ENCODE measurements at places on chromosomes 11 and 22.

DNA sequence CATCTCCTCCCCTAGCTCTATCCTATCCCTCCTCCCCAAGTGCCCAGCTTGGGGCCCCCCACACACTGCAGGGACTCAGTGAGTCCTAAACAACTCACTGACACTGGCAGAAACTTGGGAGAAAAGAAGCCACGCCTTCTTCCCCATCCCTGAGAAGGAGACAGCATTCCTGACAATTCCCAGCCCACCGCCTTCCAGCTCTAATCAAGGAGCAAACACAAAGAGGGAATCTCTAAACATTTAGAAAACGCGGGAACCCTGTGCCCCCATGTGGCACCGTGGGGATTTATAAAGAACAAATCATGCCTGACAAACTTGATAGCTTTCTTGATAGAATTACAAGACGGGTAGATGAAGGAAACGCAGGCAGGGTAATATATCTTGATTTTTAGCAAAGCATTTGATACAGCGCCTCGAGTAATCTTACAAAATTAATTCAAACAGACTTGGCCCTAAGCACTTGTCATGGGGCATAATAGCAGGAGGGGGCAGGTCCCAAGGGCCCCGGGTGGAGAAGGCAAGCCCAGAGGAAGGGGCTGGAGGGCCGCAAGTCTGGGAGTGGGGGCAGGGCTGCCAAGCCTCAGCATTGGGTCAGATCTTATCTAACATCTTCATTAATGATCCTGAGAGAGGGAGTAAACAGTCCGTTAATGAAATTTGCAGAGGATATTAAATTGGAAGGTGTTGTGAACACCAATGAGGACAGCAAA is 4.5 kb downstream of the CHST1 start:
- DNase-seq = no peak

GRCh38 chr11:118644496-118644895 is 35.0 kb downstream of the TREH start:
- DNase-seq = no peak

DNA sequence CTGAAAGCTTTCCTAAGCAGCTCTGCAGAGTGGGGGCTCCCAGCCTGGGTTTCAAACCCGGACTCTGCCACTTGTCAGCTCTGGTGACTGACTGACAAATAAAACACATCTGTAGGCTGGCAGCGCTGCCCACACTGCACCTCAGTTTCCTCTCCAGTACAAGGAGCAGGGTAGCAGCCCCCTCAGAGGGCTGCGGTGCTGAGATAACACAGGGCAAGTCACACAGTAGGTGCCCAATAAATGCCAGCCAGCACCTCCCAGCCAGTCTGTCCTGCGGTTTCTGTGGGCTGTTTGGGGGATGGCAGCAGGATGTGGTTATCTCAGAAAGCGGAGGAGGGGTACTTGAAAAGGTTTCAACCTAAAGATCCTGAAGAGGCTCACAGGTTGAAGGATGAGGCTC is 1.5 kb downstream of the SYT12 start:
- peak; percentile 51 for DNase-seq

GRCh38 chr11:130139401-130139800 is 20.2 kb upstream of the ST14 start:
- DNase-seq = no peak

DNA sequence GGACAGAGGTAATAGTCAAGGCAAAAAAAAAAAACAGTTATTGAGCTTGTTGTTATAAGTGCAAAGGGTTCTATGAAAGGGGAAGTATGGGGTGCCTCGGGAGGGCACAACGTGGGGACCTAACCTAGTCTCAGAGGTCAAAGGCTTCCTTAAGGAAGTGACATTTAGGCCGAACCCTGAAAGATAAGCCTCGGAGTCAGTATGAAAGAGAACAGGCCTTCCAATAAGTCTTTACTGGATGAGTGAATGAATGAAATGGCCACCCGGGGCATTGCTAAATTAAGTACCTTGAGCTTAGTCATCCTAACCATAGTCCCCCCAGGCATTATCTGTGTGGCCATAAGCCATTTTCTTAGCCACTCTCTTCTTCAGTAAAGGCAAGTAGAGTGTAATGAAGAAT is 19.7 kb downstream of the FLI1 start:
- peak; percentile 93 for DNase-seq

GRCh38 chr11:44565953-44566949 is 788 bp downstream of the CD82 start:
- no peak for DNase-seq

DNA sequence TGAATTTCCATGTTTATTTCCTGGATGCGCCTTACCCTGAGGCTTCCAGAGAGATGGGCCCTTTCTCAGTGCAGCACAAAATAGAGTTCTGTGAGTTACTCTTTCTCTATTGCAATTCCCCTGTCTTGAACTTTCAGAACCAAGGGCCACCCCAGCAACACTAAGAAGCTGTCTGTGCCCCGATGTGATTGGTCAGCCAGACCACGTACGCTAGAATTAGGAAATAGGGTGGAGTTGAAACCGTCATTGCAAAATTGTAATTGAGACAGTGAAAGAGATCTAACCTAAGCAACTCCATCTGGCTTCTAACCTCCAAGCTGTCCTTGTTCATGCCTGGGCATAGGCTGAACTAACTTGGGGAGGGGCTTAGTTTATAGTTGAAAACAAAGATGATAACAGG is 981.3 kb downstream of the OPCML start:
- DNase-seq = peak; percentile 84

DNA sequence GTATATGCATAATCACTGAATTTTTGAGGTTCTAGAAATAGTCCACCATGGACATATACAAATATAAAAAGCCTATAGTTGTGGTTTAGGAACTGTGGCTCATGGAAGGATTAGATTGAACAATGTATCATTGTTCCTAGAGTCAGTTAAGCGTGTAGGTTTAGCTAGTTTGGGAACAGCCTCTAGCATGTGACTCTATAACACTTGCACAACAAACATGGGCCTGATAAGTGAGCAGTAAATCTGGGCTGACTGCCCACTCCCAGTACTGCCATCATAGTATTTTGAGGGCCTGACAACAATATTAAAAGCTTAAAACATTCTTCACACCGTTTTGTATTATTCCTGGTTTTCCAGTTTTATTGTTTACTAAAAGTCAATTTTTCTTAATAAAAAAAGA is 47.0 kb downstream of the YAP1 start:
- no peak for DNase-seq

DNA sequence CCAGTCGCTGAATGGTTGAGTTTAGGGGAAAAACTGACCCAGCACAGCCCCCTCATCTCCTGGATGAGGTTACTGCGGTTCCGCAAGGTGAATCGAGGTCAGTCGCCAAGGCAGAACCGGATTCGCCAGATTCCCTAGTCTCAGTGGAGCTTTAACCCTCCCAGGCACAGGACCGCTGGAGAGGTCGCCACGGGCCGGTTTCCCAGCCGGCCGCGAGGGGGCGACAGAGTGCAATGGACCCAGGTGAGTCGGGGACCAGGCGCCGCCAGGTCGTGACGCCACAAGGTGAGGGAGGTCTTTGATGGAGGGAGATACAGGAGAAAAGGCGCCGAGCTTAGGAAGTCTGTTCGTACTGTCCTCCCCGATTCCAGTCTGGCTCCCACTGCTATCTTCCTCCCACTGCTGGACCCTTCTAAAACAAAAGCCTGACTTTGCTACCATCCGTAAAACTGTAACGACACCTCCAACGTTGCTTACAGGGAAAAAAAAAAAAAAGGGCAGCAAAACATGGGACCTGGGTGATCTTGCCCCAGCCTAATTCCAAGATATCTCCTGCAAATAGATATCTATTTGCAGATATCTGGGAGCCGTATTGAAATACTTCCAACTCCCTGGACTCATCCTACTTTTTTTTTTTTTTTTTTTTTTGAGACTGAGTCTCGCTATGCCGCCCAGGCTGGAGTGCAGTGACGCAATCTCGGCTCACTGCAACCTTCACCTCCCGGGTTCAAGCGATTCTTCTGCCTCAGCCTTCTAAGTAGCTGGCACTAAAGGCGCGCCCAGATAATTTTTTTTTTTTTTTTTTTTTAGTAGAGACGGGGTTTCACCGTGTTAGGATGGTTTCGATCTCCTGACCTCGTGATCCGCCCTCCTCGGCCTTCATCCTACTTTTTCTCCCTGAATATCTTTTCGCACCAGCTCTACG is 1.4 kb upstream of the GGA1 start:
- peak; percentile 28 for DNase-seq

- no peak for DNase-seq
Measured at GRCh38 chr11:125971618-125972017, 25.8 kb downstream of the VSIG10L2 start.

GRCh38 chr11:114326151-114326550 is 30.0 kb downstream of the NNMT start:
- peak; percentile 35 for DNase-seq

DNA sequence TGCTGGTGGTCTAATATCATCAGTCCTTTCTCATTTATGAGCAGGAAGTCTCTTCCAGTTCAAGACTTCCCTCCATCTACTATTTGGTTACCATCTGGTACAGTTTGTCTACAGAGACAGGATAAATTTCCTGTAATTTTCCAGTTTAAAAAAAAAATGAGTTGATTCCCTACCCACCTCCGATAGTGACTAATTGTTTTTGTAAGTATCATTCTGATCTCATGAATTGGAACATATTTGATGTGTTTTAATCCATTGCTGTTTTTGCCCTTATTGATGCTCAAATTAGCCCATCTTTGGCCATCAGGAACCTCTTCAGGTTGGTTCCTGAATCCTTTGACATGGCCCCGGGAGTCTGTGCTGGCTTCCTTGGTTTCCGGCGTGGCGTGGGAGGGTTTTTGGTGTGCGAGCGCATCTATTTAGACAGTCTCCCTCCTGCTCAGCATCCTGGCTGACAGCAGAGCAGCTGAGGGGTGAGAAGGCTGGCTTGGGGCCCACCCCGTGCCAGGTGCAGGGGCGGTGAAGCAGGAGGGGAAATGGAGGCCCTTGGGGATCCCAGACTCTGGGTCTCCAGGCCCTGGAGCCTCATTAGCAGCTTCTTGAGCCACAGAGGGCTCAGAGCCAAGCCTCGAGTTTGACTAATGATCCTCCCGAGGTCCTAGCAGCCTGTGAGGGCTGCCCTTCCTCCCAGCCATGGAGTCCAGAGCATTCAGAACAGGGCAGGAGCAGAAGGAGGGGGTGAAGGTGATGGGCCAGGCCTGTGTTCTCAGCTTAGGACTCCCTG is 6.8 kb downstream of the OMP start:
- DNase-seq = no peak

DNA sequence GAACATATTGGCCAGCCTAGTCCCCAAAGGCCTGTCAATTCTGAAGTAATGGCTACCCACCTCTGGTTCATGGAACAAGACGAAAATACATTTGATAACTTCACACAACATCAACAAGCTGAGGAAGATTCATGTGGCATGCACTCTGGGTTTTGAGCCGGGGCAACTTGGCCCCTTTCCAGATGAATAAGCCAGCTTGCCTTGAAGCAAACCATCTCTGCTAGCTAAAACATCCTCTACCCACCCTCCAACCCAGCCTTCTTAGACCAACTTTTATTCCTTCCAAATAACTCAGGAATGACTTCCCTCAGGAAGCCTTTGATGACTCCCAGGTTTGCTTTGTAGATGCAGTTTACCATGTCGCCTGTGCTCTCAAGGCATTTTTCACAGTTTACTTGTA is 94.4 kb downstream of the SLC1A2 start:
- no peak for DNase-seq

DNA sequence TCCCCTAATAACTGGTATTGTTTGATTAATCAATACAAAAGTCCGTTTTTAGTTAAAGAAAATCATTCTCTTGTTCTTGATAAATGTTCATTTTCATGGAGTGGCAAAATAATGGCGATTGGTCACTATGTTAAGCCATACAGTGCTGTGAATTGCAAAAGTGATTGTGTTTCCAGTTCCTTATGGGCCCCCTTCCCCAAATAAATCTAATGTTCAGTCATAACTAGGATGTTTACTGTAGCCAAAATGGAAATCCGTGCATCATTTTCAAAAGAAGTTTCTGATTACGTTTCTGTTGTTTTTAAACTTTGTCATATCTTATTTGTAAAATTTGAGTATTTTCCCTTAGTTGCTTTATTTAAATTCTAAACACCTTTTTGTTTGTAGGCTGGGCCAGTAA is 845 bp downstream of the RBM7 start:
- DNase-seq = no peak

GRCh38 chr11:97621282-97621681 is 1231.5 kb downstream of the JRKL start:
- DNase-seq = no peak

- DNase-seq = no peak
Measured at GRCh38 chr22:35960854-35961253, 67.8 kb downstream of the RBFOX2 start.

DNA sequence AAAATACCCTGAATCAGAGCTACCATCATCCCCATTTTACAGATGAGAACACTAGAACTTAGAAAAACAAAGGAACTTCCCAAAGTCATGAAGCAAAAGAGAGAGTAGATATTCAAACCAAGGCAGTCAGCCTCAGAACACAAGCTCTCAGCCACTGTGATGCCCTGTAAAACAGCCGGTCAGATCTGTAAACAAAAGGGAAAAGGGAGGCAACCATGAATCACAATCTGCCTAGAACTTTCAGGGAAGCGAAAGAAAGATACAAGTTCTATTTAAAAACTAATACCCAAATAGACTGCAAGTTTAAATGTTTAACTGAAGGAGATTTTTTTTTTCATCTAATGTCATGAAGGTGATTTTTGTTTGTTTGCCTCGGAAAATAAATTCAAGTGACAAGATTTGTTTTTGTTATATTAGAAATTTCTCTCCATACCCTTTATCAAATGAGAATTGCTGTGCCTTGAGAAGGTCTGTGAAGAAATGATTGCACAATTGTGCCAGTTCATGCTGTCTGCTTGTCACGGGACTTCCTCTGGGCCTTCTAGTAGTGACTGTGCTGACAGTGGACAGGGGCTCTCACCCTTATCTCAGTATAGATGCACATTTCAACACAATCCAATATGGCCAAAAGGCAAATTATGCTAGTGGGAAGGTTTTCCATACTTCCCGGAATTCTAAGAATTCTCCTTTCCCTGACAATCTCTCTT is 11.7 kb downstream of the SAA1 start:
- peak; percentile 91 for DNase-seq

DNA sequence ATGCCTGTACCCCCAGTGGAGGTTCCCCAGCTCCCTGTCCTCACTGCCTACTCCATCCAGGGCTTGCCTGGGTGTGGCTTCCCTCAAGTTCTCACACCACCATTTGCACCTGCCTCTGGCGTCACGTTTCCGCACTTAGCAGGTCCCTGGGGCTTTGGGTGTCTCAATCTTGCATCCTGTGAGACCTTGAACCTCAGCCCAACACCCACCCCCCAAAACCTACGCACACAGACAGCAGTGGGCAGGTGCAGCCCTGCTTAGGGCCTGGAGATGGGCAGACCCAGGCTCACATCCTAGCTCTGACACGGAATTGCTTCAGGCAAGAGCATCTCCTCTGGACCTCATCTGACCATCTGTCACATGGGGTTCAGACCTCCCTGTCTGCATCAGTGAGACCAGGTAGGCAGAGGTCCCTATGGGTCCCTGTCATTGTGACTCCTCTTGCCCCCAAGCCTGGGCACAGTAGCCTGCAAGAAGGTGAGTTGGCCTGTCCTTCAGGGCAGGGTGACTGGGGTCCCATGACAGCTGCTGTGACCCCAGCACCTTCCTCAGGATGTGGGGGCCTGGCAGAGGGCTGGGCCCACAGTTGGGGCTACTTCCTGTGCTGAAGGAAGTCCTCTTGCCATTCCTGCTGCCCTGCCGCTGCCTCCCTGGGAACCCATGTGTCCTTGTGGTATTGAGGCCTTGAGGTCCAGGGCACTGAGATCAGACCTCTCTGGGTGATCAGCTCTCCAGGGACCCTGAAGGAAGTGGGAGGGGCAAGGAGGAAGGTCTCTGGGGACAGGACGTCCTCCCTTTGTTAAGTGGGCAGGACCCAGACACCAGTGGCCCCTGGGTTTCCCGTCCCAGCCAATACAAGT is 2.0 kb downstream of the SIPA1 start:
- peak; percentile 69 for DNase-seq

GRCh38 chr11:6357222-6357621 is 33.1 kb upstream of the SMPD1 start:
- no peak for DNase-seq
